ENCODE measurements at places on chromosomes 16 and 17.

DNA sequence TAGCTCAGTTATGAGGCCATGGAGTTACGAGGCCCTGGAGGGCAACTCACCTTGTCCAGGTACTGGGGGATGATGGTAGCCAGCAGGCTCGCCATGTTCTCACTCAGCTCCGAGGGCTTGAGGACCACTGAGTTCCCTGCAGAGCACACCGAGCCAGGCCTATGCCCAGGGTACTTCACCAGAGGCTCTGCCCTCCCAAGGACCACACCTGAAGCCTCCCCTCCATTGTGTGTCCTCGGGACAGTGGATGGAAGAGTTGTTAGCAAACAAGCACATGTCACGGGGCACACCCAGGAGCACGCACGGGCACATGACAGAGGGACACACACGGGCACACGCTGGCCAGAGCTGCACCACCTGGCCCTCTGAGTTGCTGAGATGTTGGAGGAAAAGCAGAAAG is 5.6 kb downstream of the ALDH3A1 start:
- no peak for DNase-seq

DNA sequence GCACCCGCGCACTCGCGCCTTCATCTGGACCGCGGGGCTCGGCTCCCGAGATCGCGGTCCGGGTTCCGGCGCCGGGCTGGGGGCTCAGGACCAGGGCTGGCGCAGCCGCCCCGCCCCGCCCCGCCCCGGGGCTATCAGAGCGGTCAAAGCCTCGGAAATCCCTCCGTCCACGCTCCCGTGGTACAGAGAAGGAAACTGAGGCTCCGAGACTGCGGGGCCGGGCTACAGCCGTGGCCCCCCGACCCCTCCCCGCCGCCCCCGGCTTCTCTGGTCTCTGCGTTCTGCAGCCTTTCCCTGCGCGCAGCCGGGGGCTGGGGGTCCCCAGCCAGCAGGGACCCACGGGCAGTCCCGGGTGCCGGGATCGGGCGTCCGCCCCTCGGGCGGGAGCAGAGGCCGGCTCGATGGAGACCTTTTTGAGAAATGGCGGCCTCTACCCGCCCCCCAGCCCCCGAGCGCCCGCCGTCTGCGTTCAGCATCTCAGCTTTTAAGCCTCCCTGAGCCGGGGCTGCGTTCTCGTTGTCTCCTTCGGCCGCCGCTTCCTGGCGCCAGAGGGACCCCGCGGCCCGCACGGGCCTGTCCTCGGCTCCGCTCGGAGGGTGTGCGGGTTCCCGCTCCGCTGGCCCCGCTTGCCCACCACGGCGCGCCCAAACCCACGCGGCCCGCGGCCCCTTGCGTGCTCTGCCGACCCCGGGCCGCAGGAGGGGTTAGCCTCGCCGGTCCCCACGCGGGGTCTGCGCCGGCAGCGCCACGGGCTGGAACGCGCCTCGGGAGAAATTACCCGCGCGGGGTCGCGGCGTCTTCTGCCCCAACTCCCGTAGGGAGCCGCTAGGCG is 1.5 kb upstream of the NPTX1 start:
- no peak for DNase-seq

DNA sequence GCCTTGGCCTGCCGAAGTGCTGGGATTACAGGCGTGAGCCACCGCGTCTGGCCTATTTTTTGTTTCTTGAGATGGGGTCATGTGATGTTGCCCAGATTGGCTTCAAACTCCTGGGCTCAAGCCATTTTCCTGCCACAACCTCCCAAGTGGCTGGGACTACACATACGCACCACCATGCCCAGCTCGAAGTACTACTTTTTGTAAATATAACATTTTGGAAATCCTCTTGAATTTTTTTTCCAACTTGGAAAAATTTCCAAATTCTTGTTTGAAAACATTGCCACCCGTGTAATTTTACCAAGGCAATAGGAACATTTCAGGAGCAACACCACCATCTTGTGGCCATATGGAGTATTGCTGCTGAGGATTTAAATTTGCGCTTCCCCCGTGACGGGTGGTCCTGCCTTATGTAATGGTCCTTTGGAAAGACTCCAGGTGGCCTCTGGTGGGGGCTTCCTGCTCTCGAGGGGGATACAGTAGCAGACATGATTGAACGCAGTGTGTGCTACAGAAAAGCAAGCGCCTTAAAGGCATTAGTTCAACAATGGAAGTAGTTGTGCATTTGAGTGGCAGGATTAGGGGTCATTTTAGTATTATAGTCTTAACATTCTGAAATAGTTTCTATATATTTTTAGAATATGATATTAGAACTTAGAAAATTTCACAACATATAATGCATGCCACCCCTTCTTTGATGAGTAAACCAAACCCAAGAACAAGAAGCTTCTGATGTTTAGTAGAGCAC is 8.0 kb downstream of the FLYWCH1 start:
- no peak for DNase-seq

GRCh38 chr16:75660726-75661302 is 13.2 kb downstream of the TERF2IP start:
- DNase-seq = no peak

DNA sequence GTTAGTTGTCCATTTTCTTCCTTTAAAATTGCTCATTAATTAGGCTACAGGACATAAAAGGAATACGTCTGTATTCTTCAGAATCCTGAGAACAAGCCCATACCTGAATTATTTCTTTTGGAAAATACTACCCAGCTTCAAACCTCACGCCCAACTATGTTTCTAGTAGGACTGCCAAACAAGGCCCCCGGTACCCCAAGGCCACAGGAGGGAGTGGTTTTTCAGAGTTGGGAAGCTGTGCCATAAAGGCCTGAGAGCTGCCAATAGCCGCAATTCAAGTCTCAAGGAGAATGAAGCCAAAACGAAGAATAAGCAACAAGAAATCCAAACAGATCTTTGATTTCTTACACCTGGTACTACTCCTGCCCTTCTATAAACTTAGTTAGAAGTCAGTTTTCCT is 48.3 kb downstream of the UBE2G1 start:
- no peak for DNase-seq

GRCh38 chr16:7744546-7745264 is 412.1 kb downstream of the RBFOX1 start:
- no peak for DNase-seq

- DNase-seq = no peak
Observed at GRCh38 chr17:52159246-52160135, 977 bp upstream of the CA10 start.

DNA sequence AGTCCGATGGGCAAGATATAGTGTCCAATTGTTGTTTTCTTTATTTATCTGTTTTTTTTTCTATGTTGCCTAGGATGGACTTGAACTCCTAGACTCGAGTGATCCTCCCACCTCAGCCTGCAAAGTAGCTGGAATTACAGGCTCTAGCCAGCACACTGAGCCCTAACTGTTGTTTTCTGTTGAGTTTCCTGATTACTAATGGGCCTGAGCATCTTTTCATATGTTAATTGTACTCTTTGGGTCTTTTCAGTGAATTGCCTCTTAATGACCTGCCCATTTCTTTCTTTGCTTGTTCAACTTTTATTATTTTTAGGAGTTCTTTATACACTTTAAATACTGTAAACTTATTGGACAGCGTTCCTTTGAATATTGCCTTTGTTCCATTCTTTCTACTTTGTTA is 213.0 kb downstream of the HS3ST3B1 start:
- DNase-seq = no peak

GRCh38 chr17:65345261-65346005 is 208.3 kb downstream of the RGS9 start:
- no peak for DNase-seq

- no peak for DNase-seq
Observed at GRCh38 chr16:57982385-57982784, 11.5 kb upstream of the CNGB1 start.

GRCh38 chr17:73657473-73658116 is 13.3 kb upstream of the SDK2 start:
- DNase-seq = no peak

GRCh38 chr17:15999974-16000827 is 577 bp downstream of the TTC19 start:
- DNase-seq = no peak

GRCh38 chr16:19851476-19851875 is 33.2 kb downstream of the GPRC5B start:
- DNase-seq = no peak

GRCh38 chr17:78120971-78121800 is 7.4 kb downstream of the TMC6 start:
- no peak for DNase-seq

GRCh38 chr17:72778169-72779151 is 314.0 kb downstream of the SLC39A11 start:
- no peak for DNase-seq

GRCh38 chr16:89442990-89443726 is 47.2 kb downstream of the ANKRD11 start:
- DNase-seq = no peak

GRCh38 chr17:58666858-58667267 is 25.0 kb downstream of the TEX14 start:
- no peak for DNase-seq

GRCh38 chr17:81858170-81858966 is 2.0 kb downstream of the P4HB start:
- no peak for DNase-seq

- DNase-seq = no peak
Observed at GRCh38 chr17:27550291-27550930, 80.6 kb upstream of the LGALS9 start.

- DNase-seq = no peak
Observed at GRCh38 chr17:17078832-17079231, 36.6 kb downstream of the MPRIP start.

DNA sequence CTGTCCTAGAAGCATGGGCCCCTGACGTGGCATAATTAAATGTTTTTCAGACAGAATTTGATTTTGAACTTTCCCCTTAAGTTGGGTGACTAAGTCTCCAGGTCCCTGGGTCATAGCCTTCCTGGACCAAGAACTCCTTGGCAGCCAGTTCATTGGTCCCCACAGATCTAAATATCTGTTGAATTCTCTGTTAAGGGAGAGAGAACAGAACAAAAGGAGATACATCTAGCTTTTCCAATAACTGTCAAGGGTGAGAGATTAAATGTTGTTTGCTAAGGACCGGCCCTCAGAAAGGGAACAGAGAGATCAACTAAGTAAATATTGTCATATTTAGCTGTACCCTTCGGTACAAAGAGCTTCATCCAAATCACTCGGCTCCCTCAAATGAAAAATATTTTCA is 78.2 kb upstream of the NOL11 start:
- DNase-seq = no peak

GRCh38 chr17:64505340-64506200 is 519 bp downstream of the DDX5 start:
- DNase-seq = no peak

- DNase-seq = no peak
Observed at GRCh38 chr17:61942085-61942484, 14.3 kb upstream of the INTS2 start.

- DNase-seq = no peak
Observed at GRCh38 chr17:34161690-34162089, 93.4 kb upstream of the CCL2 start.

- DNase-seq = peak; percentile 46
Observed at GRCh38 chr16:17273142-17273561, 197.6 kb downstream of the XYLT1 start.

GRCh38 chr16:2765462-2766404 is 11.3 kb downstream of the ELOB start:
- DNase-seq = no peak

- no peak for DNase-seq
Observed at GRCh38 chr16:55949518-55949917, 74.3 kb upstream of the CES5A start.
